Stimulated activated CD4-positive, alpha-beta T cell treated with anti-CD3 and anti-CD28 coated beads, Interleukin-15, amount 100 ng/mL, for 1 hour (primary cell): ENCODE measurements at places on chromosomes 13 and 19.

GRCh38 chr19:50909240-50910070 lies 1.7 kb downstream of the KLK4 start:
- DNase-seq: no peak

DNA sequence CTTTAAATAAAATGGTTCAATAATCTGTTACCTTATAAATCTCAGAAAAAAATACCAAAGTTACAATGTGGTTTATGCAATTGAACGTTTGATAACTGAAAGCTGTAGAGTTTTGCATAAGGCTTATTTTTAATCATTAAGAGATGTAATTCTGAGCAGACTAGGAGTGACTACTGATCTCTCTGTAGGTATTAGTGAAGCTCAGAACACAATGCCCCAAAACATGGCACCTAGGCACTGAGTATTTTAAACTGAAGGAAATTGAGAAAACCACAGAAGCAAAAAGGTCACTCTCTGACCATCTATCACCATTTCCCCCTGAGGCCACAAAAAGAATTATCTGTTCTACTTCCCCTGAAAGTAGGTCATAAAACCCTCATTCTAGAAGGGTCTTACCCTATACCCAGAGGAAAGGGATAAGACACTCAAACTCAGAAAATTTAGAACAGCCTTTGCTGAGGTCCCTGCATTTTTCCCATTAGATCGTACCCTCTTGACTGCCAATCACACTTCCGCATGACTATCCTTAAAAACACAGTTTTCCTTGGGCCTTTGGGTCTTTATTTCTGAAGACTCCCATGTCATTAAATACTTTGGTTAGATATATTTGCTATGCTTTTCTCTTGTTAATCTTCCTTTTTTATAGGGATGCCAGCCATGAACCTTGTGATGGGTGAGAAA lies 158.1 kb downstream of the PCDH9 start:
- no peak for DNase-seq

- no peak for DNase-seq
Measured at GRCh38 chr13:101211261-101211660, 205.0 kb downstream of the NALCN start.

DNA sequence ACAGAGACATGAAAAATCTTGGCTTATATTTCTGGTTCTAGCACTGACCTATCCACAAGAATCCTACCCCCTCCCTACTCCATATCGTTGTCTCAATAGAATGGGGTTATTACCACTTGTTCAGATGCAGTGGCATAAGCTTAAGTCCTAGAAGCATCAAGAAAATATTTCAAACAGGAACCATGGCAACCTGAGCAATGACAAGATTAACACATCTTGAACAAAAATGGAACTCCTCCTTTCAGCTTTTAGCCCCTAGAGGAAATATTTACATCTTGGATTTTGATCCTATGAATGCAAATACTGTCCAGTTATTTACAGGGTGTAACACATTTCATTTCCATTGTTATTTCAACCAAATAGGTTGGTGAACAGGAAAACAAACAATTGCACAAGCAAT lies 46.1 kb upstream of the TSC22D1 start:
- DNase-seq: no peak

GRCh38 chr13:30792285-30793000 lies 57.1 kb downstream of the ALOX5AP start:
- DNase-seq: no peak

DNA sequence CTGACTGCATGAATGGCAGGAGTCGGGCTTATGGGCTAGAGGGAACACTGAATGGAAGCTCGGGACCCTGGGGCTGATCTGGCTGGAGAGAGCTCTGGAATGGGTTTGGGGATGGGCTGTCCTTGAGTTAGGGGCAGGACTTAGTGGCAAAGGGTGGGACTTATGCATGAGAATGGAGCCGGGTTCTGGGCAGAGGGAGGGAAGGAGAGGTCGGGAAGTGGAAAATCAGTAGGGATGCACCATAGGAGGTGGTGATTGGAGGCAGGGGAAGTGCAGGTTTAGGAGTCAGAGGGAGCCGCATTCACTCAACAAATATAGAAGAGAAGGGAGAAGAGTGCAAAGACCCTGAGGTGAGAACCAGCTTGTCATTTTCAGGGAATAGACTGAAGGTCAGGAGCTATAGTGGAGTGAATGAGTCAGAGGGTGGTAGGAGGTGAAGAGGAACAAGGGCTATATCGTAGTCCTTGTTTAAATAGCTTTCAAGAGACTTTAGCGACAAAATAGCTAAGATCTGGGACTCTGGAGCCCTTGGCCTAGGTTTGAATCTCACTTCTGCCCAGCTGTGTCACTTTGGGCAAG lies 748 bp downstream of the RAB4B start:
- no peak for DNase-seq

- no peak for DNase-seq
Measured at GRCh38 chr19:33329060-33329459, 26.7 kb upstream of the CEBPA start.

- no peak for DNase-seq
Measured at GRCh38 chr19:3450796-3451411, 29.4 kb downstream of the SMIM24 start.
